ENCODE measurements at places on chromosomes 13 and 19.

- no peaks in the 10 kb centered on the region for H3K36me3 ChIP-seq
- no peak overlapping the region for H3K4me3 ChIP-seq
- H3K27me3 ChIP-seq = no peaks in the 10 kb centered on the region
- H3K27ac ChIP-seq = no peak overlapping the region
Measured at GRCh38 chr13:96844616-96845015, 149.7 kb downstream of the OXGR1 start.

GRCh38 chr19:4369888-4370260, 26.5 kb downstream of the MPND start:
- H3K4me3 ChIP-seq = peak overlapping the region; percentile 27
- H3K27ac ChIP-seq = peak overlapping the region; percentile 90
- H3K36me3 ChIP-seq = no peaks in the 10 kb centered on the region
- no peak for DNase-seq
- H3K27me3 ChIP-seq = no peaks in the 10 kb centered on the region
- H3K4me1 ChIP-seq = peaks cover 80% of the 10 kb centered on the region

DNA sequence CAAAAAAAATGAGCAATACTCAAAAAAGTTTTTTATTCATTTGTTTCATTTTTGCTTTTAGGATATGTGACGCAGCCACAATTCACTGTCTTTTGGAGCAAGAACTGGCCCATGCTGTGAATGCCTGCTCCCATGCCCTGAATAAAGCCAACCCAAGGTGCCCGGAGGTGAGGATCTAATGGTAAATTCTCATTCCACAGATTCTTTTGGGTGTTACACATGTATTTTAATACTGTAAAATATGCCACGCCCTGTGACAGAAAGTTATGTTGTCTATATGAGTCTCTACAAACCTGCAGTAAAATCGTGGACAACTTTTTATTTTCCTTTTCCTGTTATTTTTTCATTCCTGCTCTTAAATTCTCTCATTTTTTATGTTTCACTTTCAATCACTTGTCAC, 57.5 kb upstream of the AKAP11 start:
- H3K4me3 ChIP-seq = no peak overlapping the region
- no peaks in the 10 kb centered on the region for H3K36me3 ChIP-seq
- H3K4me1 ChIP-seq = no peaks in the 10 kb centered on the region
- no peak for DNase-seq
- no peak overlapping the region for H3K27ac ChIP-seq

DNA sequence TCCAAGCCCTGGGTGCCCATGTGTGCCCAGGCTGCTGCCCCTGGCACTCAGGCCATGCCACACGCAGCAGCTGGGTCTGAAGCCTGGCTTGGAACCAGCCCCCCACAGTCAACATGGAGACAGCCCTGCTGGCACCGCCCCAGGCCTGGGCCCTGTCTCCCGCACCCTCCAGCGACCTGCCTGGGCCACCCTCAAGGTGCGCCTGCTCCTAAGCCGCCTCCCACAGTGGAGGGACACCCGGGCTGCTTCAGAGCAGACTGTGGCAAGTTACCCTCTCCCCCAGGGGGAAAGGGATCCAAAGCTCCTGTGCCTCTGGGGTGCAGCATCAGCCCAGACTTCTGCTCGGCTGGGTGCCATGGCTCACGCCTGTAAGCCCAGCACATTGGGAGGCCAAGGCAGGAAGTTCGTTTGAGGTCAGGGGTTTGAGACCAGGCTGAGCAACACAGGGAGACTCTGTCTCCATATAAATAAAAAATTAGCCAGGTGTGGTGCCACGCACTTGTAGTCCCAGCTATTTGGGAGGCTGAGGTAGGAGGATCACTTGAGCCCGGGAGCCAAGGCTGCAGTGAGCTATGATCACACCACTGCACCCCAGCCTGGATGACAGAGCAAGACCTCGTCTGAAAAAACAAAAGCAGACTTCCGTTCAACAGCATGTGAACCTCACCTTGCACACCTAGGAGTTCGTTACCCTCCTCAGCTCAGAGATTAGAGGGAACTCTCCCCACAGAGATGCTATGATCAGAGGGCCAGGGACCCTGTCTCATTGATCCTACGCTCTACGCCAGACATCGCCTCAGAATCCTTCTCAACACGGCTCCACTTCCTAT, 15.6 kb downstream of the ELL start:
- H3K27me3 ChIP-seq = no peaks in the 10 kb centered on the region
- peaks cover 96% of the 10 kb centered on the region for H3K4me1 ChIP-seq
- no peaks in the 10 kb centered on the region for H3K36me3 ChIP-seq
- H3K27ac ChIP-seq = peak overlapping the region; percentile 82

GRCh38 chr13:39481491-39481890, 121.5 kb downstream of the LHFPL6 start:
- no peaks in the 10 kb centered on the region for H3K36me3 ChIP-seq
- DNase-seq = no peak
- H3K4me1 ChIP-seq = peaks cover 9% of the 10 kb centered on the region
- no peak overlapping the region for H3K4me3 ChIP-seq
- H3K27me3 ChIP-seq = no peaks in the 10 kb centered on the region

DNA sequence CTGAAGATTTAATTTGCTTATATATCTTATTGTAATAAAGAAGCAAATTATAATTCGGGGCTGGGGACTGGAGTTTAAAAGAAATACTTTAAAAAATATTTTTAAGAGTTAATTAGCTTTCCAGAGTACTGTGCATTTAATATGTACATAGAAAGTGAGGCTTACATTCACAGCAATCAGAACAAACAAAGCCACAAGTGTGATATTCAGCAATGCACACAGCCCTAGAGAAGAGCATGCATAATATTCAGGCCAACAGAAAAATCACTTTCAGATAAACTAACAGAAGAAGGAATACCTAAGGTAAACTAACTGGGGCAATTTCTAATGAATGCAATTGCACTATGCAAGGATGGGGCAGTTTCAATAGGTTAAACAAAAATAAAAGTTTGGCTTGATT, 241.8 kb downstream of the GPC6 start:
- no peak overlapping the region for H3K27ac ChIP-seq
- no peak for DNase-seq
- no peaks in the 10 kb centered on the region for H3K36me3 ChIP-seq
- H3K27me3 ChIP-seq = no peaks in the 10 kb centered on the region
- H3K4me3 ChIP-seq = no peak overlapping the region
- no peaks in the 10 kb centered on the region for H3K4me1 ChIP-seq

DNA sequence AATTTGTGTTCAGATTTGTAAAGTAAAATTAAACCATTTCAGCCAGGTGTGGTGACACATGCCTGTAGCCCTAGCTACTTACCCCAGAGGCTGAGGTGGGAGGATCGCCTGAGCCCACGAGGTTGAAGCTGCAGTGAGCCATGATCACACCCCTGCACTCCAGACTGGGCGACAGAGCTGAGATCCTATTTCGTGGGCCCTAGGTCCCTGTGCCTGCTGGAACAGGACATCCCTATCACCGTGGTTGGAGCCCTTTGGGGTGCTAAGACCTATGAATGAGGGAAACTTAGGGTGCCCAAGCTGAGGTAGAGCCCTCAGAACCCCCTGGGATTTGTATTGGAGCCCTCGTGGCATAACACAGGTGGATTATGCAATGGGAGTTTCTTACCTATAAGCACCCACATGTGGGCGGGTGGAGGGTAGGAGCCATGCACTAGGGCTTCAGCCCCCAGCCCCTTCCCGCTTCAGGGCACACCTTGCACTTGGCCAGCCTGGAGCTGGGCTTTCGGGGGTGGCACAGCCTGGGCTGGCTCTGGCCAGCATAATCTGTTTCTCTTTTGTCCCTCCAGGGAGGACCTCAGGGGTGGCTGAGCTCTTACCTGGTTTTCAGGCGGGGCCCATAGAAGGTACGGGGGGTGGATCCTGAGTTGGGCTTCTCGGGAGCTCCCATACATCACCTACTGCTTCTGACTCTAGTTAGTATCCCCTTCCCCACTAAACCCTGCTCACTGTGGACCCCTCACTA, 7.2 kb upstream of the USF2 start:
- DNase-seq = peak; percentile 77
- no peaks in the 10 kb centered on the region for H3K36me3 ChIP-seq
- H3K4me3 ChIP-seq = no peak overlapping the region
- peaks cover 39% of the 10 kb centered on the region for H3K4me1 ChIP-seq
- H3K27me3 ChIP-seq = no peaks in the 10 kb centered on the region
- no peak overlapping the region for H3K27ac ChIP-seq

GRCh38 chr13:106700439-106700838, 132.5 kb upstream of the ARGLU1 start:
- no peak for DNase-seq
- H3K27me3 ChIP-seq = no peaks in the 10 kb centered on the region
- H3K36me3 ChIP-seq = no peaks in the 10 kb centered on the region
- H3K4me3 ChIP-seq = no peak overlapping the region

DNA sequence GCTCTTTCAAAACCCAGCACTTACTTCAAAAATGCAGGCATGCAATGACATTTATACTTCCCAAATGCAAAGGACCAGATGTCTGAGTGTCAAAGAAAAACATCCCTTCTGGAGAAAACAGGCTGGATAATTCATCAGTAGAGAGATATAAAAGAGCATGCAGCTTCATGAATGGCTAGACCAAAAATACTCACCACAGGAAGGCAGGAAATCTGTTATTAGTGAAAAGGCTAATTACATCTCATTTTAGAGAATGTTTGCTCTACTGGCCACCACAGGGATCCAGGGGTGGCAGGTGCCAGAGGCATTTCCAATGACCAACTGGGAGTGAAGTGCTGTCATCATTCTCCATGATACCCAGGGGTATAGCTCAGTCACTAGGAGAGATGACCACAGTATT, 106.5 kb downstream of the LHFPL6 start:
- no peaks in the 10 kb centered on the region for H3K27me3 ChIP-seq
- H3K4me1 ChIP-seq = peaks cover 28% of the 10 kb centered on the region
- H3K4me3 ChIP-seq = no peak overlapping the region
- H3K27ac ChIP-seq = no peak overlapping the region
- H3K36me3 ChIP-seq = no peaks in the 10 kb centered on the region

All from vagina (tissue), 2 donors.